ENCODE measurements at places on chromosomes 7 and 10.
A peak's percentile ranks its signal among the peaks of the same experiment; 100 is the strongest.

GRCh38 chr7:102106625-102107024 lies 180.0 kb upstream of the SH2B2 start:
- DNase-seq, result no peak

DNA sequence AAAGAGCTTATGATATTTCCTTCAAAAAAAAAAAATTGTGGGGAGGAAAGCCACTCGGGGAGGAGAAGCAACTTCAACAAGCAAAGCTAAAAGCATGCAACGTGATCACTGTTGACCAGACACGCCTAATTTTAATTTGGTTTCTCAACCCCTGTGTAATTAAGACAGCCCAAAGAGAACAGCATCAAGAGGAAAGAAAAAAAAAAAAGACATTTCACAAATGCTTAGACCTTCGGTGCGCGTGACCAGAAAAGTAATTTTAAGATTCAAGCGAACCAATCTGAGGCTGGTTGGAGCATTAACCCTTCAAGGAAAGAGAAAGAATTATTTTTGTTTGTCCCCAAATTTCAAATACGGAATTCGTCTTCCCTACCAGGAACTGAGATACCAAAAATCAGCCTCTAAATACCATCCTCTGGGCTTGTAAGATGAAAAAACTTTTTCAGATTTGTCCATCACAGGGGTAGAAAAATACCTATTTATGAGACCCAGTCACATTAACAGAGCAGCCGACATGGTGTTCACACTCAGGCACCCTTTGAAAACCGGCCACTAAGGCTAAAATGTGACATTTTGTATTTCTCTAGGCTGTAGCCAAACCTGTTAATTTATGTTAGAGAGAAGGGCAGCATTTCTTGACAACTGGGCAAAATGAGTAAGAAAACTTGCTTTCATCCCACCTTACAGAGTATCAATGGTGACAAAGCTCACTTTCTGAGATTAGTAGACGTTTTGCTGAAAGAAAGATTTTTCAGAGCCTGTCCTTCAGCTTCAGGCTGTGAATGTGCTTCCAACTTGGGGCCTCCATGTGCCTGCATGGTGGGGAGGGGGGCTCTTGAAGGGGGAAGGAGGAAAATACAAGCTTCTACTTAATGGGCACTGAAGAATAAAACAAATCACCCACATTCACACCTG lies 179.9 kb upstream of the KLF14 start:
- no peak for DNase-seq

DNA sequence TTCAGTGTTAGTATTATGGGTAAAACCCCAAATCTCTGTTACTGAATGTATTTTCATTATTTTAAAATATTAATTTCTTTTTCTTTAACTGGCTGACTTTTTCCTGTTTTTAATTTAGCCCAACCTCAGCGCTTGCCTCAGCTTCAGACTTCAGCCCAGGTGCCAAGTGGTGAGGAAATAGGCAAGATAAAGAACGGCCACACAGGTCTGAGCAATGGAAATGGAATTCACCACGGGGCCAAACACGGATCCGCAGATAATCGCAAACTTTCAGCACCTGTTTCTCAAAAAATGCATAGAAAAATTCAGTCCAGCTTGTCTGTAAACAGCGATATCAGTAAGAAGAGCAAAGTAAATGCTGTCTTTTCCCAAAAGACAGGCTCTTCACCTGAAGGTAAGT lies 57.5 kb downstream of the MDFIC start:
- no peak for DNase-seq

DNA sequence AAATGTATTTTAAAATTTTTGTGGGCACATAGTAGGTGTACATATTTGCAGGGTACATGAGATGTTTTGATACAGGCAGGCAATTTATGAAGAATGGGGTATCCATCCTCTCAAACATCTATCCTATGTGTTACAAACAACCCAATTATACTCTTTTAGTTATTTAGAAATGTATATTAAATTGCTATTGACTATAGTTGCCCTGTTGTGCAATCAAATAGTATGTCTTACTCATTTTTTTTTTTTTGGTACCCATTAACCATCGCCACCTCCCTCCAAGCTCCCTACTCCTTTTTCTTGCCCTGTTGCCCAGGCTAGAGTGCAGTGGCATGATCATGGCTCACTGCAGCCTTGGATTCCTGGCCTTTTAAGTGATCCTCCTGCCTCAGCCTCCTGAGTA lies 128.1 kb downstream of the BAMBI start:
- no peak for DNase-seq

DNA sequence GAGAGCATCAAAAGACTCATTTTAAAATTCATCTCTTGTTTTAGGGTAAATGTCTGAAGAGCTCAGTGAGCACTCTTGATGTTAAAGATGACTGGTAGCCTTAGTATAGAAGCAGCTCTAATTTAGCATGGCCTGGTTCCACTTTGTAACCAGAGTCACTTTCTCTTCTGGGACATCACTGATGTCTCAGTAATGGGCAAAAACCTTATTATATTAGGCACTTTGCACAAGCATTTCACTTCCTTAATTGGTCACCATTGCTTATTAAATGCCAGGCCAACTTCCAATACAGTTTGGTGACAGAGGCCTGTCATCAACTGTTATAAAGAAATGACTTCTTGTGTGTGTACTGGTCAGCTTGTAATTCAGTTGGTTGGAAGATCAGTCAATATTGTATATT lies 53.0 kb downstream of the STEAP1B start:
- DNase-seq, result no peak

GRCh38 chr10:35409094-35409582 lies 72.8 kb downstream of the CCNY start:
- DNase-seq, result no peak

DNA sequence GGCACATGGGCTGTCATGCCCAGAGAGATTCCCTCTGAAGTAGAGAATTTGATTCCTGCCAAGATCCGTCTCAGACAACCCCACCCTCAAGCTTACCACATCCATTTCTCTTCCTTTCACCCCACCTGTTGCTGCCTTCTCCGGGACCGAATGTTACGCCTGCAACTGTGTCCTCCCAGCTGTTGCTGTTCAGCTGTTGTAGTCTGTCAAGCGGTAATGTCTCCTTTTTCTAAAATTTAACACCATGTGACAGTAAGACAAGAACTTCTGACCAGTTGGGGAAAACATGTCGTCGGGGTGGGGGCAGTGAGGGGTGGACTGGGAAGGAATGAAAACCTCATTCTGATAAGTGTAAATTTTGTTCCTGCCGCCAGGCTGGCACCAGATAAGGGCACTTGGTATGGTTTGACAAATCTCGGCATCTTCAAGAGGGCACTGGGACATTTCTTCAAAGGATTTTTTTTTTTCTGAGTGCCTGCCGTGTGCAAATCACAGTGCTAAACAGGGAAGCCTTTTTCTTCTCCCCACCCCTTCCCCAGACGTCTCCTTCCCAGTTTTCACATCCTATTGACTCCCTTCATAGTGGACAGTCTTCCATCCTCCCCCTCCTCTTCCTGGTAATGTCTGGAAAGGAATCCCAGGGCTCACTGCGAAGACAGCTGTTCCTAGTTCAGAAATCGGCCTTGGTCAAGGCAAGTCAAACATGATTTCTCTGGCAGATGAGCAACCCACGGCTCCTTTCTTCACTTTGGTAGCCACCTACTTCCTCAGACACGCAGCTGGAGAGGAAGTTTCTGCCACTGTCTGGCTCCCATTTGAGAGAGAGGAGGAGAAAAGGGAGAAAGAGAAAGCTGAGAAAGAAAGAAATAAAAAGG lies 5.0 kb upstream of the CELF2 start:
- no peak for DNase-seq

GRCh38 chr10:14748441-14748840 lies 26.3 kb downstream of the FAM107B start:
- no peak for DNase-seq

GRCh38 chr7:50607524-50608125 lies 42.4 kb upstream of the DDC start:
- peak; percentile 13 for DNase-seq

DNA sequence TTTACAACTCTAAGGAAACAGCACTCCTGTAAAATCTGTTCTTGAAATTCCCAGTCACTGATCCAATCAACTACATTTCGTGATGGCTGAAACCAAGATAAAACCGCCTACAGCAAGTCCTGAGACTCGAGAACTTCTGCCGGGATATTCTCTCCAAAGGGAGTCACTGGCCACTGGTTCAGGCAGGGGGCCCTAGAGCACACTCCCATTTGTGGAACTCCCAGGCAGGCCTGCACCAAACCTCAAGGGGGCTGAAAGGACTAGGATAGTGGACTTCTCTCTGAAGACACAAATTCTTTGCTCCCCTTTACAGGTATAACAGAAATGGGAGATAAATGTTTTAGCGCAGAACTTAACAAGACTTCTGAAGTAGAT lies 16.3 kb downstream of the CYTH3 start:
- DNase-seq, result no peak

DNA sequence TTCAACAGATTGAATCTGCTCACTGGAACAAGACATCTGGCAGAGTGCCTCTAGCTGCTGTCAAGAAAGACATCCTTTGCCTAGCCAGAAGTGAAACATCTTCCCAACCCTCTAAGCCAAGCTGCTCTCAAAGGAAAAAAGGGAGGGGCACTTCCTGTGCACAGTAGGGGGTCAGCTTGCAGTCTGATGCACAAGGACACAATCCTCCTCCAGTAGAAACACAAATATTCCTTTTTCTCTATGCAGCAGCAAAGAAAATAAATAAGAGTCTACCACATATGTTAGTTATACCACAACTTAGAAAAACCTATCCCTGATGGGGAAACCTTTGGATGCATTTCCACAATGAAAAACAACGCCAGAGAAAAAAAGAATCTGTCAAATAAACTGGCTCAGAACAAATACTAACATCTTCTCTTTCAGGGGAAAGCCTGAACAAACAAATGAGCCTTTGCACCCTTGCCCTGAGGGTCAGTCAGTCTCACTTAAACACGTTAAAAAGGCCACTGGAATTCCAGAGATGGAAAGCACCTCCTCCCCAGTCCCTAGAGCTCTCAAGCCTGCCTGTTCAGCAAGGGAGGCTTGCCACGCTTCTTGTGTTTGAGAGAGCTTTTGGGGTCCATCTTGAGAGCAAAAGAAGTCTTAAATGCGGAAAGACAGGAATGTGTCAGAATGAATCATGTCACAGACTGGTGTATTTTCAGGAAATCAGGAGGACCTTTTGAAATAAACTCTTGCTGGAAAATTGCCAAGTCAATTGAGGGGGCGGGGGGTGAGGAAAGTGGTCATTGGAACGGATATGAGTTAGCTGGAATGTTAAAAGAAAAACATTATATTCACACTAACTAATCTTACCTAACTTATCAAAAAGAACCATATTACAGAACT lies 7.5 kb downstream of the LAMB1 start:
- DNase-seq, result no peak

GRCh38 chr7:105887569-105888189 lies 11.3 kb upstream of the ATXN7L1 start:
- DNase-seq, result no peak

DNA sequence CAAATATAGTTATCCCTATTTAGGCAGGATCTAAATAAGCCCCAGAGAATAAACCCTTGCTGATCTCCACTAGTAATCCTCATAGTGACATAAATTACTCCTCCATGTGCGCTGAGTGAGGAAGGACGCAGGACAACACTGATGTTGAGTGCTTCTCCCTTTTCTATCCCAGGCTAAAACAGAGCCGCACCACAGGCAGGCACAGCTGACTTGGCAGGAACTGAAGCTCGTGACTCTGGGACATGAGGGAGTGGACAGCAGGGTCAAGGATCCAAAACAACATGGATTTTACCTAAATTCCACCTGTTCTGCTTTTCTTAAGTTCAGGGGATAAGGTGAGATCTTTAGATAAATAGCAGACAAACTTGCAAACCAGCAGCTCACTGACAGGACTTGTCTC lies 46.0 kb downstream of the VOPP1 start:
- no peak for DNase-seq

GRCh38 chr7:39383136-39383535 lies 183.1 kb upstream of the YAE1 start:
- DNase-seq, result no peak

DNA sequence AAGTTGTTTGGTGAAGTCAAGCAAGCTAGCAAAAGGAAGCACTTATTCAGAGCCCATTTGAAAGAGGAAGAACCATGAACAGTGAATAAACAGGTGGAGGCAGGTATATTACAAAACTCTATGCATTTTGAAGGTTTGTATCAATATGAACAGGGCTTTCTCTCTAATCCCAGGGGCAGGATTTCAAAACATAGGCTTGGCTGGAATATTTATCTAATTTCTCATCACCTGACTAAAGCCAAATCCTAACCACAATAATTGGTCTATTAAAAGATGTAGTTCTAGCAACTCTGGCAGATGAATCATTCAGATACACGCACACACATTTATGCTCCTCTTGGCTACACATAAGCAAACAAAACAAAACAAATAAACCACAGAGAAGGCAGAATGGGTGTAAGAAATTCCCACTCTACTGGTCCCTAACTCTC lies 554.4 kb downstream of the INHBA start:
- DNase-seq, result no peak

- DNase-seq, result no peak
Measured at GRCh38 chr7:4245135-4245865, 436.8 kb upstream of the FOXK1 start.

DNA sequence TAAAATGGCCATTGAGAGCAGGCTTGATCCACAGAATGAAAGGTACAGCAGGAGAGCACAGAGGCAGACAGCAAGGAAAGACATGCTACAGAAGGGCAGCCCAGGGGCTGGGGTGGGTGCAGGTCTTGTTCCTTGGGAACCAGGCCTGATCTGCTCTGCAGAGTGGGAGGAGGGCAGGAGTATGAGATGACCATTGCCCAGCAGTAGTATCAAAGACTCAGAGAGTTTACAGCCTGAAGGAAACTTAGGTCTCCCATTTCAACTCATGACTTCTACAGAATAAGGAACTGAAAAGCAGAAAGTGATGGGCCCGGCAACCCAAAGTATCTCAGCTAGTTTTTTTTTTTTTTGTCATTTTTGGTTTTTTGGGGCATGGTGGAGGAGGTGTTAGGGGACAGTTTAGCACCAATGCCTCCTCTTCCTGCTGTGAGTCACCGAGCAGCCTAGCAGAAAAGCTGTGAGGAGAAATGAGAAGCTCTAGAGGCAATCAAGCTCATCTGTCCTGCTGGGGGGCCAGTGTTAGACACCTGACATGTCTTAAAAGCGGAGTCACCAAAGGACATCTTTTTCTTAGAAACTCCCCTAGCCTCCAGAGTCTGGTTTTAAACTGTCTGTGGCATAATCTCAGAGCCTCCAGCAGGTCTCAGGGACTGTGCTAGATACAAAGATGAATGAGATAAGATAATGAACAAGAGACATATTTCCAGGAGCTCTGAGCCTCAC lies 34.3 kb upstream of the HERPUD2 start:
- no peak for DNase-seq

- no peak for DNase-seq
Measured at GRCh38 chr10:74955796-74956195, 129.4 kb downstream of the KAT6B start.

DNA sequence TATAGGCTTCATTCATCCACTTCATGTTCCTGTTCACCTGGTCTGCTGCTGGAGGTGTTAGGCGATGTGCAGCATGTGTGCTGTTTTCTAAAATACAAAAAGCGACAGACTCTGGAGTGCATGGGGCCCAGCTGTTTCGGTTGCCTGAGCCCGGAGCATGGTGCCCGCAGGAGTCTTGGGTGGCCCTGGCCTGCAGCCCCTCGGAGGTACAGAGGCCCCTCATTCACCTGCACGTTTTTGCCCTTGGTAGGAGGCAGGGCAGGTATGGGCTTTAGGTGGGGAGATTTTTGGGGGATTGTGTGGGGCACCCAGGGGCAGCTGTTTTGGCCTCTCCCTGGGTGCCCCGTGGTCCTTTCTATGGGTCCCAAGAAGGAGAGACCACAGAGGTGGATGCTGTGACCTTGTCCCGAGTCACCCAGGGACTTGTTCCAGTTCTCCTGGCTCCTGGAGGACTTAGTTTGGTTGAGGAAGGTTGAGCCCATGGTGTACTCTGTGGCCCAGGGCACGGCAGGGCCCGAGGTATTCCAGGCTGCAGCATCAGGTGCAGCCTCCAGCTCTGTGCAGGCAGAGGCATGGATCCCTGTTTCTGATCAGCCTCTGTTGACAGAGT lies 130.7 kb downstream of the TRRAP start:
- peak; percentile 43 for DNase-seq

All from type B pancreatic cell (in vitro differentiated cells).